ENCODE measurements at places on chromosomes 13 and 19. TPM values are rescaled to one million over a fixed set of nuclear protein-coding genes. Genes with fewer than 3 reads are reported as not detected.

The R3HDM4 gene
- total RNA-seq = 80.4 TPM

The DAZAP1 gene
- 226 TPM for total RNA-seq

The LGALS13 gene
- total RNA-seq = not detected

The ZBTB45 gene
- total RNA-seq = 10.0 TPM

The ZNF554 gene
- total RNA-seq = 2.0 TPM

- no peak for DNase-seq
Measured at GRCh38 chr19:16677055-16677454, 16.1 kb downstream of the TMEM38A start.

DNA sequence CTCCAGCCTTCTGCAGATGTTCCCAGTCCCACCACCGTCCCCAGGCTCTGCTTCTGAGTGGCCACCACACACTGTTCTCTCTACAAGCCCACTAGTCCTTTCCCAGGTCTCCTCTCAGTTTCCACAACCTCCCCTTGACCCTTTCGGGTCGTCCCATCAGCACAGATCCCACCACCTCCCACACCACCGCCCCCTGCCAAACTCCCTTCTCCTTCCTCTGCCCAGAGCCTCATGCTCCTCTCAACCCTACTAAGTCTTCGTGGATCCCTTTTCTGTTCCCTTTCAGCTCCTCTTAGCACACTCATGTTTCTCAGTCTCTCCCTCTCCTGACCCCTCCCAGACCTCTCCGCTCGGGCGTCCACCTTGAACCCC is 1.9 kb downstream of the NAPA start:
- no peak for DNase-seq

DNA sequence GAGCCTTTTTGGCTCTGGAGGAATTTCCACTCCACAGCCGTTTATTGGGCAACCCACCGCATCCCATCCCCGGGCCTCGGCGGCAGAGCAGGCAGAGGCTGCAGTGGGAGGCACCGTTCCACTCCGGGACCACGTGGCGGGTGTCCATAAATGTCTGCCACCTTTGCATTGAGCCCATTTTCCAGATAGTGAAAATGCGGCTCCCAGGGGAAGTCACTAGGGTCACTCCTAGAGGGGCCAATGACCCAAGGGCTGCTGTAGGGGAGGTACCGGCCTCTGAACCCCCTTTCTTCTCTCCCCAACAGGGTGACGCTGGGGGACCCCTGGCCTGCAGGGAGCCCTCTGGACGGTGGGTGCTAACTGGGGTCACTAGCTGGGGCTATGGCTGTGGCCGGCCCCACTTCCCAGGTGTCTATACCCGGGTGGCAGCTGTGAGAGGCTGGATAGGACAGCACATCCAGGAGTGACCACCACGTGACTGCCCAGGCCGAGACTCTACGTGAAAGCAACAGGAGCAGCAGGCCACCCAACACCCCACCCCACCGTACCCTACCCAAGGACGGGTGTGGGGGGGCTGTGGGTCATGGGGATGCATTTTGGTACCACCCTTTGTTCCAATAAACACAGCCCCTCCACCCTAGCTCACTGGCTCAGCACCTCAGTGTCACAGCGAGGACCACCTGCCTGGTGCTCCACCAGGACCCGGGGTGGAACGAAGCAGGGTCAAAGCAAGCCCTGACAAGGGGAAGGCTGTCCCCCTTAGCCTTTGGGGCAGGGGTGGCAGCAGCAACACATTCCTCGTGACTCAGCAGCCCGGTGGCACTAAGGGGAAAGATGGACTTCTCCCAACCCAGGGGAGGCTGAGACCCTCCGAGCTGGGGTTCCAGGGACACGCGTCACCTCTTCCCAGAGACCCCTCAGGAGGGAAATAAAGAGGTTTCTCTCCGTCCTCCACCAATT is 1.5 kb downstream of the TIMM13 start:
- DNase-seq = no peak

DNA sequence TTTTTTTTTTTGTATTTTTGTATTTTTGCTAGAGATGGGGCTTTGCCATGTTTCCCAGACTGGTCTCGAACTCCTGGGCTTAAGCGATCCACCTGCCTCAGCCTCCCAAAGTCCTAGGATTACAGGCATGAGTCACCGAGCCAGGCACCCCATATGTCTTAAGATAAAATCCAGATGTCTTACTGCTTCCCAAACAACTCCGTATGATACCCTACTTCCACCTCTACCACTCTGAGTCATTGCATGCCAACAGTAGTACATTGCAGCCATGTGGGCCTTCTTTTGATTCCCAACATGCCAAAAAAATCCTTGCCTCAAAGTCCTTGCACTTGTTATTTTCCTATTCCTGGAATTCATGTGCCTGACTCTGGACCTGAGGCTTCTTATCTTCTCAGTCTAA is 799.2 kb downstream of the GPC5 start:
- no peak for DNase-seq

GRCh38 chr13:73421310-73421912 is 362.6 kb downstream of the KLF5 start:
- DNase-seq = peak; percentile 47

DNA sequence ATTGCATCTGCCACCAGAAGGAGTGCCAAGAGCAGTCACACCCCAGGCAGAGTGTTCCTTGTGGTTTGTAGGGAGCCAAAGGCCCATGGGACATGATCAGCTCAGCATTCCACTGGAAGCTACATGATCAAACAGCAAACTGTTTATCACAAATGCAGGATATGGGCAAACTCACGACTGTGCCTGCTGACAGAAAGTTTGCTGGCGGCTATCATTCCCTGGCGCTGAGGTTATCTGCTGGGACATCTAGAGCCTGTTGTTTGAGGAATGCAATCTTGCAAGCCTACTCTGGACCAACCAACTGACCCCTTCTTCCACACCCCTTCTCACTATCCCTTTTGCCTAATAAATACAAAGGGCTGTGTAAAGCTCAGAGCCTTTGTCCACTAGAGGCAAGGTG is 7.7 kb upstream of the ZNF613 start:
- no peak for DNase-seq

DNA sequence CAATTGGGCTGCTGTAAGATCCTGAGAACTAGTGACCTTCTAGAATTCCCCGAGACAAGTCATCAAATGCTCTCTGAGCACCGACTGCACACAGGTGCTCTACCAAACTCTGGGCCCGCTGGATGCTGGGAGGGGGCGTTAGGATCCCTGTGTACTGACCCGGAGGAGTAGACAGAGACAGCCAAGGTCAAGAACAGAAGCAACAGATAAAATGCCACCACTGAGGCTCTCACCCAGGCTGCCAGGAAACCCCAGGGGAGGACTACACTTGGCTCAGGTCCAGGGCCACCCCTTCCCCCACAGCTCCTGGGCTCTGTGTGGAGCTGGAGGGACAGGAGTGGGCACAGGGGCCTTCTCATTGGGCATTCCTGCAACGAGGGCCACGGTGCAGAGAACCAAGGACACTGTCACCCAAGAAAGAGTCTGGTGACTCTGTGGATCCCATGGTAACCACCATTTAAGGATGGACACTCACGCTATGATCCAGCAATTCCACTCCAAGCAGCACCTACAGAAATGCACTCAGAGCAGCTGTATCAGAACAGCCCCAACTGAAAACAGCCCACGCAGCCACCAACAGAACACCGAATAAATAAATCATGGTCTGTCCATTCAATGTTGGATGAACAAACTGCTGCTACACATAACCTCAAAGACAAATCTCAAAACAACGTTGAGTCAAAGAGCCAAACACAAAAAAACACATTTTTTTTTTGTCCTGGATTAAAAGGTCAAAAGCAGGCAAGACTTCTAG is 16.8 kb upstream of the SLC35E1 start:
- DNase-seq = peak; percentile 53

GRCh38 chr19:39631178-39631577 is 24.5 kb upstream of the LGALS16 start:
- DNase-seq = no peak

DNA sequence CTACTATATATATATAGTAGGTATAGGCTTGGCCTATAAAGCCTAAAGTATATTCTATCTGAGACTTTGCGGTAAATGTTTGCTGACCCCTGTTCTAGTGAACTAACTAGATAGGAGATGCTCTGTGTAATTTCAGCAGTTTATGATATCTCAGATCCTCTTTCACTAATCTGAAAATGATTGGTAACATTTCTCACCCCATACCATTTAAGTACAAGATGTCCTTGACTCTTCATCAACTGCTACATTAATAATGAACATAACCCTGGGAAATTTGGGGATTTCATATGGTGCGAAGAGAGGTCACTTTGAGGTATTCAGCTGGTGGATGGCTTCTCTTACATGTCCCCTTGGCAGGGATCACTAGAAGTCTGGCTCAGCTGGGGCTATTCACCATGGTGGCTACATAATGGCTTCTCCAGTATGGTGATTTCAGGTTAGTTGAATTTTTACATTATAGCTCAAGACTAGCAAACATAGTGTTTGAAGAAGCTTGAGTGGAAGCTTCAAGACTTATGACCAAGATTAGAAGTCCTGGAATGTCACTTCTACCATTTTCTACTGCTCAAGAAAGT is 103.6 kb upstream of the MYCBP2 start:
- DNase-seq = no peak

- no peak for DNase-seq
Measured at GRCh38 chr19:46896076-46896794, 35.4 kb downstream of the ARHGAP35 start.

DNA sequence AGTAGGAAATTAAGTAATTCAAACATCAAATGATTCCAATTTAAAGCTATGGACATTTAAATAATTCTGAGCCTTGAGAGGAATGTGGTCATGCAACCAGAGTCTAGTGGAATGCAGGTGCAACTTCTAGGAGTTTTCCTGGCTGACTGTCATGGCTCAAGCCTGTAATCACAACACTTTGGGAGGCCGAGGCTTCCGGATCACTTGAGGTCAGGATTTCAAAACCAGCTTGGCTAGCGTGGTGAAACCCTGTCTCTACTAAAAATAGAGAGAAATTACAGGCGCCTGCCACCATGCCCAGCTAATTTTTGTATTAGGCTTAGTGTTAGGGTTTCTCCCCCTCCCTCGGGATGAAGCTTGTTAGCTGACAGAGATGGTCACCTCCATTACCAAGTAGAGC is 6.4 kb downstream of the ZNF808 start:
- no peak for DNase-seq

GRCh38 chr19:35299523-35300338 is 7.8 kb downstream of the MAG start:
- DNase-seq = no peak

DNA sequence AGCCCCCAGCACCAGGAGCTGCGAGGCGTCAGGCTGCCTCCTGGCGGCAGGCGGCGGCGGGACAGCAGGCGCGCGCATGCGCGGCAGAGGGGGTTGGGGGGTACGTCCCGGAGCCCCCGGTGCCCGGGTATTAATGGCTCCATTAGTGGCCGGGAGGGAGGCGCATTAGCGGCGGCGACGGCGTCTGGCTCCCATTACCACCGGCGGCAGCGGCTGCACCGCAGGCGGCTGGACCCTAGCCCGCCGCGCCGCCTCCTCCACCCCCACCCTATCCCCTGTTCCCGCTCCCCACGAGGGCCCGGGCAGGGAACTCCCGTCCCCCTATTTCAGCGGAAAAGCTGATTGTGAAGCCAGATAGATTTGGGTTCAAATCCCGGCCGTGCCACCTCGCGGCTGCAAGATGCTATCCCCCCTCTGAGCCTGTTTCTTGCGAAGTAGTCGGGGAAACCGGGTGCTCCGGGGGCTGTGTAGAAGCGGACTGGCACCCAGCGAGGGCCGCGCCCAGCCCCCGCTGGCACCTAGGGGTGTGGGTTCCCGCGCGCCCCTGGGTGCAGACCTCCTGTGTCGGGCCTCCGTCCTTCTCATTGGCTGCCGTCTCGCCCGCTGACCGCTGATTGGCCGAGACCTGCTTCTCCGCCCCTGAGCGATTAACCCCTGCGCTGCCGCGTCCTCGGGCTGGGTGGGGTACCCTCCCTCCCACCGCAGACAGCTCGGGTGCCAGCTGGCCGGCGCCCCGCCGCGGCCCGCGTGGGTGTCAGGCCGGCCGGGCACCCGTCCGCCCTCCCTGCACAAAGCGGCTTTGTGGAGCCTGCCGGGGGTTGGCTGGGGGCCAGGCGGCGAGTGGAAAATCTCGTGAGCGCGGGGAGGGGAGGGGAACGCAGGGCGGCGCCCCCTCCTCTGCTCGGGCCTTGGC is 11.1 kb downstream of the CIC start:
- DNase-seq = peak; percentile 92

GRCh38 chr19:14237014-14237941 is 31.3 kb upstream of the ADGRL1 start:
- DNase-seq = no peak

DNA sequence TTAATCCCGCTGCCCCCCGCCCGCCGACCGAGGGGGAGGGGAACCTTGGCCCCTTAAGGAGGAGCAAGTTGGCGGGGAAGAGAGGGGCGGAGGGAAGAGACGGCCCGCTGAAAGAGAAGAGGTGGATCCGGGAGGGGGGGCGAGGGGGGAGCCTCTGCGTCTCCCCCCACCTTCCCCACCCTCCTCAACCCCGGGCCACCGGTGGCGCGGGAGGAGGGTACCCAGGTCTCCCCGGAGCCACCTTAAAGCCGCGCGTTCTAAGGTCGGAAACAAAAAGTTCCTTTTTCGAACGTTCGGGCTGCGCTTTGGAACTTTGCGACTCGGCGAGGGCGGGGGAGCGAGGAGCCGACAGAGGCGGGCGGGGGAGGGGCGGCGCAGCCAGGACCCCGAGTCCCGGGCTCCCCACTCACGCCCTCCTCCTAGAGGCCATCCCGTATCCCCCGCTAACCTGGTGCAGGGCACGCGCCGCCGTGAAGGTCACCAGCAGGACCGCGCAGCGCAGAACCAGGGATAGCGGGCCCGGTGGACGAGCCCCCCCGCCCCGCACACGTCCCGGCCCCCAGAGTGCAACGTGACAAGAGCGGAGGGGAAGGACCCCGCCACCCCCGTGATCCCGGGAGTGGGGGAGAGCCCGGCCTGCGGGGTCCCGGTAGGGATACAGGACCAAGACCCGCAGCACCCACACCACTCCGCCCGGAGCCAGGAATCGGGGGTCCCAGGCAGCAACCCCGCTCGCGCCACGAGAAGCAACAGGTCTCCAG is 659 bp downstream of the ERF start:
- peak; percentile 85 for DNase-seq

GRCh38 chr13:41428155-41428554 is 29.2 kb upstream of the RGCC start:
- peak; percentile 49 for DNase-seq

DNA sequence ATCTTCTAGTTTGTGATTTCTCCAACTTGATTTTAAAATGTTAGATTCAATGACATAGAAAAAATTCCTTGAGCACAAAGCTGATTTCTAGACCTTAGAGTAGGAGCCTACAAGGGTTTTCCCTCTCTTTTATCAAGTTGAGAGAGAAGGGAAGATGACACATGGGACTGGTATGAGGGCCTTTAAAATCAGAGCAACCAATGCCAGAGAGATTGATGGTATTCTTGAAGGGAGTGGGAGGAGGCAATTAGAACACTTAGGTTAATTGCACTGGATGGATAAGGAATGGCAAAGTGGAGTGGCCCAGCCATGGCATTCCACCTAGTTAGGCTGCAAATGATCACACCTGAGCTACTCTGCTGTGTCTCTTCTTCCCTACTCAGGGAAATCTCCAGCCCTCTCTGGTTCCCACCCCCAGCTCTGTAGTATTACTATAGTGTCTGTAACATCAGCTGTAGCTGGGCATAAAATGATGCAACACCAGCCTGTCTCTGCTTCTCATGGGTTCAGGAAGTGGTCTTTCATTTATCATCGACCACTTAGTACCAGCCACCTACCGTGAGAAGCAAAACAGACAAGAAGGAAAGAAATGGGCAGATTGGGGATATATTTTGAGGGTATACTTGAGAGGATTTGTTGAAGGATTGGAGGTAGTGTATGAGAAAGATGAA is 333.6 kb downstream of the DLEU7 start:
- no peak for DNase-seq
